ENCODE measurements at places on chromosomes 5 and 9.

DNA sequence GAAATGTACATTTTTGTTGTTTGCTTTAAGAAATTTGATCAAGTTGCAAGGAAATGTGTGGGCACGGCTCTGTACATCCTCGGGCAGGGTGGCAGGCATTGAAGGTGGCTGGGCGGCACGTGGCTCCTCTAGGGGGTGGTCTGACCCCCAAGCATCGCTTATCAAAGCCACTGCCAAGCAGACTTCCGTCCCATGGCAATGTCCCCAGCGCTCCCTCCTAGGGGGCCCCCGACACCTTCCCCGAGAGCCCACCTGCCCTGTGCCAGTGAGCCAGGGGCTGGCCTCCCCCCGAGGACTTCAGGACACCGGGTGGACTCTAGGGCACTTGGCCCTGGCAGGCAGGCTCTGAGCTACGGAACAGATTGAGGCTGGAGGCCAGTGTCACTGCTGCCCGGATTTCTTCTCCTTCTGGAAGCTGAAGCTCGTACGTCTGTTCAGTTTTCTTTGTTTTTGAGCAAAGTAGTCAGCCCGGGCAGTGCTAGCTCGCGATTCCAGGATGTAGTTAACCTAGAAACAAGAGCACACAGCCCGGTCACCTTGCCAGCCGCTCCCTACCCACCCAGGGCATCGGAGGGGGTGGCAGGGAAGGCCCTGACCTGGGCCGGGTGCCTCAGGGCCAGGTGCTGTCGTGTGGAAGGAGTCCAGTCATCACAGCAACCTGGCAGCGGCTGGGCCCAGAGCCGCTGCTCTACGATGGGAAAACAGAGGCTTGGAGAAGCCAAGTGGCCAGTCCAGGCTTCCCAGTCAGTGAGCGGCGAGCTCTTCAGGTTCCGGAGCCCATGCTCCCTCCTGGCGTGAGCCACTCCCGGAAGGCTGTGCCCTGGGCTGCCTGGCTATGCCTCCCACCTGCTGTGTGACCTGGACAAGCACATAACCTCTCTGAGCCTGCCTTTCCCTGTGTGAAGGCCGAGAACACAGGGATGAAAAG lies 177.1 kb downstream of the GAPVD1 start:
- DNase-seq, result no peak

- DNase-seq, result no peak
Observed at GRCh38 chr5:160097991-160098390, 21.3 kb downstream of the PWWP2A start.

DNA sequence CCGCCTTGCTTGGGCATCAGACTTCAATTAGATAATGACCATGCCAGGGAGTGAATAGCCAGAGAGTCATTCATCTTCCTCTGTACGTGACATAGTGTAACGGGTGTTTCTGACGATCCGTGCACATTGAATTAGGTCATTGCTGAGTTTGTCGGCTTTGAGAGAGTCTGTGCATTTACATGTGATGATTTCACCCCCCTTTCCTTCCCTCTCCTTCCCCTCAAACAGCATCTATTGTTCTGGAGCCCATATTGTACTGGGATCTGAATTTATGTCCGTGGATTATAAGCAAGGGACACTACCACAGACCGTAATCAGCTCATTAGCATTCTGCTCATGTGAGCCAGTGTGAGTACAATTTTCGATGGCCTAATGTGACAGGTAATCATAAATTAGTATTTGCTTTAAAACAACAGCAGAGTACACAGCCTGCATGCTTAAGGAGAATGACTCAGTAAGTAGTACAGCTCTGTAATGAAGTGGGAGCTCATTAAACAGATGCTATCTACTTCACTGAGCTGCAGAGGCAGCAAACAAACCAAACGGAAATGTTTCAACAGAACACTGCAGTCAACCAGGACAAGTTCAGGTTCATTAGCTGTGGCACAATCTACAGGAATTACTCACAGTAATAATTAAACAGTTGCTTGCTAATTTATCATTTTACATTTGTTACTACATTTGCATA lies 302.1 kb downstream of the CSNK1G3 start:
- DNase-seq, result no peak

DNA sequence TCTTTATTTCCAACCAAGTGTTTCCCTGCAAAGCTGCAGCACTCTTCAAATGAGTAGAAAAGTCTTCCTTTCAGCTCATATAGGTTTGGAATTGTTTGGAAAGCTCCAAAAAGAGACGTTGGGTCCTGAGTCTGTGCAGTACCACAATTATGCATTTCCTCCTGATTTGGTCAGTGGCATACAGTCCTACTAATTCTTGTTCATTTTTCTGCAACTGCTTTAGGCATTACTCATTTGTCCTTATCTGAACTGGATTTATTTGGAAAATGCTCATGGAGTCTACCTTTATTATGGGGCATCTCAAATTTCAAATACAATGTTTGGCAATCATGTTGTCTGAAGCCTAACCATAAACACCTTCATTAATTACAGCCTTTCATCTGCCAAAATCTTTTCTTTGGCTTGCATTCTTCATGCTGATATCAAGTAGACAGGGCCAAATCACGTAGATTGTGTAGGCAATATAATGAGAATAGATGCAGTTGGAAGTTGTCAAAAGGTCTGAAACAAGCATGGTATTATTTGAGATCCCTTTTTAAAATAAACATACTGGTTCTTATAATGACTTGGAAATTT lies 232.8 kb downstream of the TLE1 start:
- no peak for DNase-seq

DNA sequence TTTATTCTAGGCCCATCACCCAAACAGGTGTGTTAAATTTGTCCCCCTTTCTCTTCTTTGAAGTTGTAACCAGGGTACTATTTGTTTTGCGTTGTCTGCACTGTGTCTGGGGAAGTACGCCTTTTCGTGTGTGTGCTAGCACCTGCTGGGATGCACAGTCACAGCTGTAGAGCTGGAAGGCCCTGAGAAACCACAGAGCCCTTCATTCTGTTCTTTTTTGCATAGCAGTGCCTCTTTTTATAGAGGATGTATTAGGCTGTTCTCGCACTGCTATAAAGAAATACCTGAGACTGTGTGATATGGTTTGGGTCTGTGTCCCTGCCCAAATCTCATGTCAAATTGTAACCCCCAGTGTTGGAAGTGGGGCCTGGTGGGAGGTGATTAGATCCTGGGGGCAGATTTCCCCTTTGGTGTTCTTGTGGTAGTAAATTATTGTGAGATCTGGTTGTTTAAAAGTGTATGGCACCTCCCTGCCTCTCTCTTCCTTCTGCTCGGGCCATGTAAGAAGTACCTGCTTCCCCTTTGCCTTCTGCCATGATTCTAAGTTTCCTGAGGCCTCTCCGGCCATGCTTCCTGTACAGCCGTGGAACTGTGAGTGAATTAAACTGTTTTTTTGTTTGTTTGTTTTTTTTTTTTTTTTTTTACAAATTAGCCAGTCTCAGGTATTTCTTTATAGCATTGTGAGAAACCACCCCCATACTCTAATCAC lies 14.0 kb downstream of the SEC61B start:
- no peak for DNase-seq

DNA sequence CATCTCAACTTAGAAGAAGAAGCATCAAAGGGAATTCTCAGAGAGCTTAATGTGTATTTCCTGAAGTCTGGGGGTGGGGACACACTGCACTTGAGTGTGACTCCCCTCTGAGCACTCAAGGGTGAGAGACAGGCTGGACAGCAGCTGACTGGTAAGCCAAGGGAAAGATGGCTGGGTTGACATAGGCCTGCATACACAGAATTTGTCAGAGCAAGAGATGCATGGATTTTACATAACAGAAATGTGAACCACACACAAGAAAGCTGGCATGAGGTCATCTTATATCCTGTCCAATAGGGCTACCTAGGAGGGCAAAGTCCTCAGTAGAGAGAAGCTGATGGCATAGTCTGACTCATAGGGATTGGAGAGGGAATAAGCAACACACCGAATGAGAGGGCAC lies 114.3 kb upstream of the EPB41L4A start:
- no peak for DNase-seq

DNA sequence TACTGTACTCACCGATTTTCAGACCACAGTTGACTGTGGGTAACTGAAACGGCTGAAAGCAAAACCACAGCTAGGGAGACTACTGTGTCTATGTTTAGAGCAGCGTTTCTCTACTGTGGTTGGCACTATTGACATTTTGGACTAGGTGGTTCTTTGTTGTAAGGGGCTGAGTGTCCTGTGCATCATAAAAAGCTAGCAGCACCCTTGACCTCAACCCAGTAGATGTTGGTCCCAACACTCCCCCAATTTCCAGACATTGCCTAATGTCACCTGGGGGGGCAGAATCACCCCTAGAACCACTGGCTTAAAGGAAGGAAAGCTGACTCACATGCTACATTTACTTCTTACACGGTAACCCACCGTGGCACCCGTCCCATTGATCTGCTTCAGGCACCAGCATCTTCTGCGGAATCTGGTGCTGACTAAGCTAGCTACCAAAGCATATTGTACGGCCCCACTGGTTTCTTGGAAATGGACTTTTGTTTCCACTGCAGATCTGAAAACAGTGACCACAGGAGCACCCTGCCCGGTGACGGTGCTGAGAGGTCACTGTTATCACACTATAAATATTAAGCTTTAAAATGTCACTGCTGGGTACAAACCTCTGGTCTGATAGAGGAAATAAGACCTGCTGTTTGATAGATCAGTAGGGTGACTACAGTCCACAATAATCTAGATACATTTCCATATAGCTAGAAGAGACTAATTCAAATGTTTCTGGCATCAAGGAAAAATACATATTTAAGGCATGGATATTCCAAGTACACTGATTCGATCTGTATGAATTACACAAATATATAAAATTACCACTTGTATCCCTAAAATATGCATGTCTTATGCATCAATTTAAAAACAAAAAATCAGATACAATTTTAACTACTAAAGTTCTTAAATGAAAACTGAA lies 151.4 kb downstream of the HSD17B3 start:
- DNase-seq, result peak; percentile 37

- peak; percentile 43 for DNase-seq
Observed at GRCh38 chr9:126516936-126517832, 96.5 kb upstream of the LMX1B start.

DNA sequence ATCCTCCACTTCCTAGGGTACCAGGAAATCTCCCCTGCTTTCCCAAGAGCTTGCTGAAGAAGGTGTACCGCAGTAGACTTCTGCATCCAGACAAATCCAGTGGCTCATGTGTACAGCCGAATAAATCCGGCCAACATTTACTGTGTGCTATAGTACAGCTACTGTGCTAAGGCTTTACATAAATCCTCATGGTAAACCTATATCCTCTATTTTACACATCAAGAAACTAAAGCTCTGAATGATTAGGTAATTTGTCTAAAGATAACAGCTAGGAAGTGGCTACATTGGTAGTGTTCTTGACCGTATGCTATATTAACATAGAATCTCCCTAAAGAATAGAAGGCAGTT lies 511 bp upstream of the WDR41 start:
- no peak for DNase-seq

- no peak for DNase-seq
Observed at GRCh38 chr5:148953711-148954110, 109.2 kb downstream of the SH3TC2 start.

GRCh38 chr5:44535621-44536020 lies 146.4 kb upstream of the FGF10 start:
- DNase-seq, result no peak

- DNase-seq, result no peak
Observed at GRCh38 chr5:66932457-66932856, 264.1 kb downstream of the CD180 start.

- DNase-seq, result no peak
Observed at GRCh38 chr9:132141948-132142594, 19.8 kb upstream of the NTNG2 start.

- DNase-seq, result no peak
Observed at GRCh38 chr9:92661743-92662142, 8.2 kb downstream of the IPPK start.

- no peak for DNase-seq
Observed at GRCh38 chr9:113941526-113941925, 65.4 kb downstream of the ZNF618 start.

GRCh38 chr5:35762368-35762767 lies 94.3 kb upstream of the IL7R start:
- no peak for DNase-seq

- no peak for DNase-seq
Observed at GRCh38 chr9:130339306-130339705, 73.7 kb downstream of the HMCN2 start.

DNA sequence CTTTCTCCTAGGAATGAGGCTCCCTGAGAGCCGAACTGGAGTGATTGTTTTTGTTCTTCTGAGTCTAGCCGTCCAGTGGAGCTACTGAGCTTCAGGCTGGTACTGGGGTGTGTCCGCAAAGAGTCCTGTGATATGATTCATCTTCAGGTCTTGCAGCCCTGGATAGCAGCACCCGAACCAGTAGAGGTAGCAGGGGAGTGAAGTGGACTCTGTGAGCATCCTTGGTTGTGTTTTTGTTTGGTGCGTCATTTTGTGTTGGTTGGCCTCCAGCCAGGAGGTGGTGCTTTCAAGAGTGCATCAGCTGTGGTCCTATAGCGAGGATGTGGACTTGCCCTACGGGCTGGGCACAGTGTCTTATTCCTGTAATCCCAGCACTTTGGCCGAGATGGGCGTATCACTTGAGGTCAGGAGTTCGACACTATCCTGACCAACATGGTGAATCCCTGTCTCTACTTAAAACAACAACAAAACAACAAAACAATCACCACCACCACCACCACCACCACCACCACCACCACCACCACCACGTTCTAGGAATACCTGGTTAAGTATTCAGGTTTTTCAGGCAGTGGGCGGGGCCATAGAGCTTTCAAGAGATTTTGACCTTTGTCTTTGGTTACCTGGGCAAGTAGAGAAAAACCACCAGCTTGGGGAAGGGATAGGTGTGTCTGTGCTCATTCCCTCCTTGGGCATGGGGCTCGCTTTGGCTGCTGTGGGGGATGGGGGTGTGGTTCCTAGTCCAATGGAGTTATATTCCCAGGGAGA lies 154.0 kb downstream of the WDR70 start:
- DNase-seq, result no peak
